ENCODE measurements at places on chromosomes 4 and X.

GRCh38 chr4:145076469-145076855, 21.5 kb downstream of the ANAPC10 start:
- peak; percentile 10 for DNase-seq

- DNase-seq: peak; percentile 89
Observed at GRCh38 chr4:156779774-156780173, 191.8 kb downstream of the PDGFC start.

- DNase-seq: no peak
Observed at GRCh38 chrX:69031181-69031580, 134.1 kb downstream of the PJA1 start.

DNA sequence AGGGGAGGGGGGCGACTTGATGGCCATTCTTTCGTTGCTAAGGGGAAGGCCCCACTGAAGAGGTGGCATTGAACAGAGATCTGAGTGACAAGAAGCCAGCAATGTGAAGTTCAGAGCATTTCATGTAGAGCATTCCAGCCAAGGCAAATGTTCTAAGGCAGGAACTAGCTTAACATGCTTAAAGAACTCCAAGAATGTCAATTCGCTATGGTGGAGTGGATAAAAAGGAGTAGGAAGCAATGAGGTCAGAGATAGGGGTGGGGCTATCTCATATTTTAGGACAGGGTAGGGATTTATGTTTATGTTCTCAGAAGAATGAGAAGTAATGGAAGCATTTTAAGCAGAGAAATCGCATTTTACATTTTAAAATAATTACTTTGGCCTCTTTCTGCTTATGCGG, 130.9 kb downstream of the TTC29 start:
- DNase-seq: no peak

DNA sequence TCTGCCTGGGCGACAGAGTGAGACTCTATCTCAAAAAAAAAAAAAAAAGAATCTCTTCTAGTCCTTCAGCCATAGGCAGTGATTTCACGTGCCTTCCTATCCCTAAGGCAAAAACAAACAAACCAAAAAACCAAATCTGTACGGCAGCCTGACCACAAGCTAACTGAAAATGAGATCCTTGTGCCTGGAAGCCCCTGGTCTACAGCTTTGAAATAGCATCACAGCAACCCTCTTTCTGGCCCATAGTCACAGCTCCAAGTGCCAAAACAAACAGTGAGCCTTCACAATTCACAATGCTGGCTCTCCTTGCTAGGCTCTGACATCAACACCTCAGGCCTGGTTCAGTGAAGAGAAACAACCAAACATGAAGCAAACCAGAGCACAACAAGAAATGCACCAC, 46.1 kb downstream of the TMEM150C start:
- peak; percentile 73 for DNase-seq

All from fibroblast of skin of left quadriceps (primary cell).